ENCODE measurements at places on chromosomes 1 and 21.

DNA sequence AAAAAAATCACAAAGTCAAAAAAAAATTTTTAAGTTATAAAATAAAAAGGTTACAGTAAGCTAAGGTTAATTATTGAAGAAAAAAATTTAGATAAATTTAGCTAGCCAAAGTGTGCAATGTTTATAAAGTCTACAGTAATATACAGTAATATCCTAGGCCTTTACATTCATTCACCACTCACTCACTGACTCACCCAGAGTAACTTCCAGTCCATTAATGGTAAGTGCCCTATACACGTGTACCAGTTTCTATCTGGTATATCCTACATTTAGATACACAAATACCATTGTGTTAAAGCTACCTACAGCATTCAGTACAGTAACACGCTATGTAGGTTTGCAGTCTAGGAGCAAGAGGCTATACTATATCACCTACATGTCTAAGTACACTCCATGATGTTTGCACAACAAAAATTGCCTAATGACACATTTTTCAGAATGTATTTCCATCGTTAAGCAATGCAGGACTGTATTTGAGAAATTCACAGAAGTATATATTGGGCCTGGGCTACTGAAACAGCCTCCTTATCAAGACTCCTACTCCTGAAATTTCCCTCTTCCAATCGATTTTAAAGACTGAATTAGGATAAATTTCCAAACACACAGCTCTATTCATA is 155.1 kb downstream of the COP1 start:
- DNase-seq, result no peak

GRCh38 chr1:177706977-177707376 is 262.9 kb downstream of the SEC16B start:
- DNase-seq, result no peak

GRCh38 chr1:219753914-219754313 is 141.0 kb upstream of the ZC3H11B start:
- no peak for DNase-seq

- no peak for DNase-seq
Measured at GRCh38 chr1:85344256-85344694, 67.8 kb upstream of the BCL10 start.

DNA sequence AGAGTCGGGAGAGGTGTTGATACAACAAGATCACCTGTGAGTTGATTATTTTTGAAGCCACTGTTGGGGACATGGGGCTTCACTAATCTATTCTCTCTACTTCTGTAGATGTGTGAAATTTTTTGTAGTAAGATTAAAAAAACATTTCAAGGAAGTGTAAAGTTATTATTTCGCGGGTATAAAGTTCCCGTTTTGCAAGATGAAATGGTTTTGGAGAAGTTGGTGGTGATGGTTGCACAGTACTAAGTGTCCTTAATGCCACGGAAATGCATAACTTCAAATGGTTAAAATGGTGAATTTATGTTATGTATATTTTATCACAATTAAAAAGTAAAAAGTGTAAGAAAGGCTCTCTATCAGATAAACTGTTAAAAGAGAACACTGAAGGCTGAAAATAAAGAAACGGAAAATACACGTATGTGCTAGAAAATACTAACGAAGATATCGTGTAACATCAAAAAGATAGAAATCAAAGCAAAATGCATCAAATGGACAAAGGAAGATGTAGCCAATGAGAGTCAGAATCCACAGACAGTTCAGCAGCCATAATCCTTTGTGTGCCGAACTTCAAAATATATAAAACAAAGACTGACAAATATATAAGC is 2.9 kb upstream of the ITGB2 start:
- DNase-seq, result no peak

- DNase-seq, result no peak
Measured at GRCh38 chr1:9289090-9289534, 3.6 kb upstream of the SPSB1 start.

GRCh38 chr1:222852326-222852725 is 37.5 kb downstream of the DISP1 start:
- no peak for DNase-seq

- DNase-seq, result no peak
Measured at GRCh38 chr1:110713221-110713620, 38.5 kb upstream of the KCNA3 start.

- no peak for DNase-seq
Measured at GRCh38 chr1:184004935-184005334, 32.6 kb downstream of the COLGALT2 start.

- DNase-seq, result no peak
Measured at GRCh38 chr1:93822730-93823425, 56.1 kb downstream of the DNTTIP2 start.

GRCh38 chr1:118974661-118975060 is 13.5 kb downstream of the TBX15 start:
- DNase-seq, result no peak

DNA sequence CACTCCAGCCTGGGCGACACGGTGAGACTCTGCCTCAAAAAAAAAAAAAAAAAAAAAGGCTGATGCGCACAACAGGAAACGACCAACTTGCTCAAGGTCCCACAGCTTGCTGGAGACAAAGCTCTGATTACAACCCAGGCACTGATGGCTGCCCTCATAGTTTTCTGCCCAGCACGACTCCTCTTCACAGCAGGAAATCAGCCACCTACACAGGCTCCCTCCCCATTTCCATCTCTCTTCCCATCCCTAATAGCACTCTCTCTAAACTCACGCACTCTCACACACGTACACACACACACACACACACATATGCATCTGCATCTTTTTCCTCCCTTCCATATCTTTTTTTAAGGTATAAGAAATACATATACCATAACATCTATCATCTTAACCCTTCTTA is 153.5 kb upstream of the SOD1 start:
- DNase-seq, result no peak

DNA sequence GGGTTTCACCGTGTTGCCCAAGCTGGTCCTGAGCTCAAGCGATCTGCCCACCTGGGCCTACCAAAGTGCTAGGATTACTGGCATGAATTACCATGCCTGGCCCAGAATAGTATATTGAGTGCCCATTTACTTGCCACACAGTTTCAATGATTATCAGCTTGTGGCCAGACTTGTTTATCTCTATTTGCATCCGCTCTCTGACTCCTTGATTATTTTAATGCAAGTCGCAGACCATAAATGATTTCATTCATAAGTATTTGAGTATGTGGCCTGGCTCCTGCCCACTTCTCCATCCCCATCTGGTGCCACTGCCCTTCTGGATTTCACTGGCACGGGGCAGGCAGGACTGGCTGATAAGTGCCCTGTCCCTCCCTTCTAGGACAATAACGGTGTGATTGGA is 18.2 kb upstream of the TRNAU1AP start:
- DNase-seq, result no peak

- DNase-seq, result no peak
Measured at GRCh38 chr1:113783254-113784103, 24.2 kb upstream of the PHTF1 start.

- no peak for DNase-seq
Measured at GRCh38 chr1:173043253-173043652, 7.5 kb downstream of the TNFSF18 start.

DNA sequence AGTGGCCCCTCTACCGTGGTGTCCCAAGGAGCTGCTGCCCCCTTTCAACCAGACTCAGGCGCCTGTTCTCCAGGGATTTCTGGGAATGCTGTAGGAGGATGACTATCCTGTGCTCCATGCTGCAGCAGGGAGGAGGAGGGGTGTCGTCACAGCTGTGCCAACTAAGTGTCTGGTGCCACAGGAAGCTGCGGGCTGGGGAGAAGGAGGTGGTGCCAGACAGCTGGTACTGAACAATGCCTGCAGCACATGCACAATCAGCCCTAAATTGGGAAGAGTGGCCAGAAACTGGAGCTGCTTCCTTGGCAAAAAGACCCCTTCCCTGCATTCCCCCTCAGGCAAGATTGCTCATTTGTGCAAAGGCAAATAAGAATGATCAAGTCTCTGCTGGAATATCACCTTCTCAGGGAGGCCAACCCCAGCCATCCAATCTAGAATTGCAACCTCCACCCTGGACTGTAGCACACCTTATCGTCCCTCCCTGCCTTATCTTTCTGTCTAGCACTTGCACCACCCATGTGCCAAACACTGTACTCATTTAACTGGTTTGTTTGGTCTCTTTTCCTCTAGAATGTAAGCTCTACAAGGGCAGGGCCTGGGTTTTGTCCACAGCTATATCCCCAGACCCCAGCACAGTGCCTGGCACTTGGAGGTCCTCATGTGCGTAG is 33.3 kb downstream of the LAMB3 start:
- no peak for DNase-seq

DNA sequence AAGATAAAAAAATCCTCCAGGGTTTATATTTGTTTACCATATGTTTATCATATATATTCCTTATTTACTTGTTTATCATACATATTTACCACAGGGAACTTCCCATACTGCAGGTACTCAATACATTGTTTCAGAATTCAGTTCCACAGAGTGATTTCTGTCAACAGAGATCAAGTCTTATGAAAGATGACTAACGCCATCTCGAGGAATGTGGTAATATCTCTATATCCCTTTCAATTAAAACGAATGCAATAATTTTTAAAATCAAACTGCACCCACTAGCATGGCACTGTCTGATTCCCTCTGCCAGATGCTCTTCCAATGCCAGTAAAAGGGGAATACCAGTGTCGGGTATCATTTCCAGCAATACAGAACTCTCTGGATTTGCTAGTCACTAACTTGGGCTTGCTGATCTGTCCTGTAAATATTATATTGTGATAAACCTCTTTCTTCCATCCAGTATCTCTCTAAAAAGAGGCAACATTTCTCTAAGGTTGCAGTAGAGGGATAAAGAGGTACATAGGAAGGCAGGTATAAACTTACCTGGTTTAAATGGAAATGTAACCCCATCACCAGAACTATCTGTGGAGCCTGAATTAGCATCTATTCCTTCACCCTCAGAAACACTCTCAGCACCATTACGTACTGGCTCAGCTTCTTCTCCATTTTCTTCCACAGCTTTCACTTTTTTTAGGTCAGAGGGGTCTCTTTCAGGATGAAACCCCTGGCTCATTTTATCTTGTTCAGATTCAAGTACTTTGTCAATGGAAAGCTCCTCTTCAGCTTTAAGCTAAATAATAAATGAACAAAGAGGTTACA is 112.3 kb upstream of the HP1BP3 start:
- no peak for DNase-seq
